Tibial nerve (tissue), 4 donors: ENCODE measurements at places on chromosomes 11 and 22. TPM values are rescaled to one million over a fixed set of nuclear protein-coding genes. Genes with fewer than 3 reads are reported as not detected.

DNA sequence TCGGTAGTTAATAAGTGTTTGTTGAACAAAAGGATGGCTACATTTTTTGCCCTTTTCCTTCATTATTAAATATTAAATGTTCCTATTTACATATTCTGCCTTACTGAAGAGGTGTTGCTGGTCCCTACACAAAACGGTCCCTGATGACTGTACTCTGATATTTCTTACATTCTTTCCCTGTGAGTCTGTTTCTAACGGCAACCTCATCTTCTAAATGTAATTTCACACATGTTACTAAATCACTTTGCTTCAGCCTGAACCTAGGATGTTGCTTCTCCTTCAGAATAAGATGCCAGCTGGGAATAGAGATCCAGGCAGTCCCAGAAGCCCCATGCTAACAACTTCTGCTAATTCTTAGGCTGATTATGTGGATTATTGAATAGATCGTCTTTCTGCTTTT is 50.3 kb downstream of the SPON1 start:
- DNase-seq = no peak

DNA sequence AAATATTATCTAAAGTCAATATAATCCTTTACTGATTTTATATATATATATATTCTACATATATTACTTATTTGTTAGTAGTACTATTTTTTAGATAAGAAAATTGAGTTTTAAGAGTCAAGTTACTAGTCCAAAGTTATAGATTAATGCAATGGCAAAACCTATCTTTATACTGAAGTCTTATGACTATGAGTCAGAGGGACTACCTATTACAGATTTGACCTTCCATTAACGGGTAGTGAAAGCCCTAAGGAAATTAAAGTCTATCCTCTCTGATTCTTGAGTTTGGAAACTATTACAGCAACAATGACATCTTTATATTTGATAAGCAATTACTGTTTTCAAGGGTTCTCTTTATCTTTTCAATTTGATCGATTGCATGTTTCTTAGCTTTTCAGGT is 315.8 kb downstream of the CASP12 start:
- DNase-seq = no peak

GRCh38 chr22:28703436-28703835 is 23.8 kb upstream of the TTC28 start:
- no peak for DNase-seq

GRCh38 chr11:62999649-63000048 is 14.9 kb upstream of the SLC22A6 start:
- no peak for DNase-seq

GRCh38 chr11:20109731-20110445 is 50.4 kb downstream of the DBX1 start:
- DNase-seq = no peak

- DNase-seq = no peak
Observed at GRCh38 chr22:40010746-40011145, 16.0 kb downstream of the FAM83F start.

GRCh38 chr11:3196161-3197043 is 22.2 kb downstream of the MRGPRG start:
- no peak for DNase-seq

ESAM gene
- 25.3 TPM for total RNA-seq

DENND6B gene
- total RNA-seq = 8.6 TPM

VEGFB gene
- total RNA-seq = 129 TPM

- DNase-seq = no peak
Observed at GRCh38 chr11:83162377-83162776, 5.4 kb downstream of the PCF11 start.

DNA sequence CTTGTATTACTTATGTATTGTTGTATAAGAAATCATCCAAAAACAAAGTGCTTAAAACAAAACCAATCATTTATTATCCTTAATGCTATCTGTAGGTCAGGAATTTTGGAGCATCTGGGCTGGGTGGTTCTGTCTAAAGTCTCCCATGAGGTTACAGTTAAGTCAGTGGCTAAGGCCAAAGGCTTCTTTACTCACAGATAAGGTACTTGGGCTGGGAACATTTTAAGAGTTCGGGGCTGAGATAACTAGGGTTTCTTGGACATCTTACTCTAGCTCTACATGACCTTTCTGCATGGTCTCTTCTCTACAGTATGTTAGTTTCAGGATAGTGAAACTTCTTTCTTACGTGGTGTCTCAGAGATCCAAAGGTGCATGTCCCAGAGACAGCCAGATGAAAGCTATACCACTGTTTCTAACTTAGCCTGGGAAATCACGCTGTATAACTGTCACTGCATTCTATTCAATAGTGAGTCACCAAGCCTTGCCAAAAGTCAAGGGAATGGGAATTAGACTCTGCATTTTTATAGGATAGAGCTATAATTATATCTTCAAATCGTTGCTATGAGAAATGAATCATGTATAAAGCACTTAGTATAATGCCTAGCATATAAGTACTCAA is 29.6 kb downstream of the SOX6 start:
- no peak for DNase-seq

DNA sequence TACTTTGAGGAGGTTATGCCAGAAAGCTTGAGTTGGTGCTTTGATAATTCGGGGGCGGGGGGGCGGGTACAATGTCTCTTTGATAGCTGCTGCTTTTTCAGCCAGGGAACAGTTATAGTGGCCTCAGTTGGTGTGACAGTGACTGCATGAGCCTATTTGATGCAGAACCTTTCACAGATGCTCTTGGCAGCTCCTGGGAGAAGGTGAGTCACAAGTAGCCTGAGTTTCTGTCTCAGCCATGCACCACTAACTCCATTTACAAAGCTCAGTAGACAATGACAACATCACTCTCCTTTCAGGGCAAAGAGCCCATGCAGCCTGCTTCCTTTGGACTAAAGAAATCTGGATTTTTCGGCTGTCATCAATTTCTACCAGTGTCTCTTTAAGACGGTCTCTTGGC is 42.1 kb upstream of the SEZ6L start:
- no peak for DNase-seq

DNA sequence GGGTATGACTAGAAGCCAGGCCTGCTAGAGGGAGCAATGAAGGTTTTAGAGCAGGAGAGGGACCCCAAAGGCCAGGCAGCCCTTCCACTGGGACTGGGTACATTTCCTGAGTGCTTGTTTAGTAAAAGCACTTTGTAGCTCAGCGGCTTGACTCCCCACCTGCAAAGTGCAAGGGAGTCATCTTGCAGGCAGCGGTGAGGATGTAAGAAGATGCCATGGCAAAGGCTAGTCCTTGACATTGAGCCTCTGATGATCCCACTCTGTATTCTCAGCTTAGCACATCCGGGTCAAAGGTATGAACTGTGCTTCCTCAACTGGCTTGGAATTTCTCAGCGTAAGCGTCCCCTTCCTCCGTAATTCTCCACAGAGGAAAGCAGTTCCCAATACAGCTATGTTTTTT is 3.1 kb upstream of the UBE2L3 start:
- DNase-seq = no peak

DNA sequence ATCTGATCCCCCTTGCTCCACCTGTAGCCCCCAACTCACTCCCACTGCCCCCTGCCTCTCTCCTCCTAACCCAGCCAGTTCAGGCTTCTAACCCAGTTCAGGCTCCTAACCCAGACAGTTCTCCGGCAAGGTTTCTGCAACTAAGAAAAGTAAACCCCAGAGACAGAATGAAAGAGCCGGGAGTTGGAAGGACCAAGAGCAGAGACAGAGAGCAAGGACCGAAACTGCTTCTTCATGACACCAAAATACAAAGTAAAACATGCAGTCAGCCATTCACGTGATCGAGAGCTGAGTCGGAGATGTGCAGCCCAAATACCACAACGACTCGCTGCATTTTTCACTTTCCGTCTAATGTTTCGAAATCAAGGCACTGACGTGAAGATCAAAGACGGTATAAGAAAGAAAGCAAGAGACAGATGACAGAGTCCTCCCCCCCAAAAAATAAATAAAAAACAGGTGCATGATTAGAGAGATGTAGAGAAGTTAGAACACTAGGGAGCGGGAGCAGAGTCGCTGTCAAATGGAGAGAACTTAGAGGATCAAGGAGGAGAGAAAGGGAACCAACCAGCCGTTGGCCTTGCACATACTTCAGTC is 884 bp downstream of the IL10RA start:
- DNase-seq = no peak

- no peak for DNase-seq
Observed at GRCh38 chr11:121497176-121497998, 44.6 kb upstream of the SORL1-AS1 start.

SLC7A4 gene
- not detected for total RNA-seq

DNA sequence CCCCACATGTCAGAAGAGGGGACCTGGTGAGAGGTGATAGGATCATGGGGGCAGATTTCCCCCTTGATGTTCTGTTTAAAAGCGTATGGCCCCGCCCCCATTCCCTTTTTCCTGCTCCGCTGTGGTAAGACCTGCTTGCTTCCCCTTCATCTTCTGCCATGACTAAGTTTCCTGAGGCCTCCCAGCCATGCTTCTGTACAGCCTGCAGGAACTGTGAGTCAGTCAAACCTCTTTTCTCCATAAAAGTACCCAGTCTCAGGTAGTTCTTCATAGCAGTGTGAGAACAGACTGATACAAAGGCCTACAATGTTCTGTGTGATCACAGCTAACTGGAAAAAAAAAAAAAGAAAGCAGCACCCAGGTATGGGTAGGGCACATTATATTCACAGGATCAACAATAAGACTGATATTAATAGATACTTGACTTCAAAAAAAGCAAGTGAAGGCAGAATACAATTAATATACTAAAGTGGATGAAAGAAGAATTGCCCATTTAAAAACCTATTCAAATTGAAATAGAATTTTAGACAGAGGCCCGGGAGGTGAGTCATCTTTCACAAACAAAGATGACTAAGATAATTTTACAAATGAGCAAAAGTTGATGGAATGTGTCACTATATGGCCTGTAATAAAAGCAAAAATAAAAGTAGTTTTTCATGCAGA is 1.7 kb upstream of the OR52K1 start:
- no peak for DNase-seq

MIAT gene
- 0.59 TPM for total RNA-seq

GRCh38 chr22:39349506-39349966 is 255 bp upstream of the SYNGR1 start:
- DNase-seq = no peak

- DNase-seq = no peak
Observed at GRCh38 chr11:86688398-86689179, 16.2 kb upstream of the ME3 start.

DNA sequence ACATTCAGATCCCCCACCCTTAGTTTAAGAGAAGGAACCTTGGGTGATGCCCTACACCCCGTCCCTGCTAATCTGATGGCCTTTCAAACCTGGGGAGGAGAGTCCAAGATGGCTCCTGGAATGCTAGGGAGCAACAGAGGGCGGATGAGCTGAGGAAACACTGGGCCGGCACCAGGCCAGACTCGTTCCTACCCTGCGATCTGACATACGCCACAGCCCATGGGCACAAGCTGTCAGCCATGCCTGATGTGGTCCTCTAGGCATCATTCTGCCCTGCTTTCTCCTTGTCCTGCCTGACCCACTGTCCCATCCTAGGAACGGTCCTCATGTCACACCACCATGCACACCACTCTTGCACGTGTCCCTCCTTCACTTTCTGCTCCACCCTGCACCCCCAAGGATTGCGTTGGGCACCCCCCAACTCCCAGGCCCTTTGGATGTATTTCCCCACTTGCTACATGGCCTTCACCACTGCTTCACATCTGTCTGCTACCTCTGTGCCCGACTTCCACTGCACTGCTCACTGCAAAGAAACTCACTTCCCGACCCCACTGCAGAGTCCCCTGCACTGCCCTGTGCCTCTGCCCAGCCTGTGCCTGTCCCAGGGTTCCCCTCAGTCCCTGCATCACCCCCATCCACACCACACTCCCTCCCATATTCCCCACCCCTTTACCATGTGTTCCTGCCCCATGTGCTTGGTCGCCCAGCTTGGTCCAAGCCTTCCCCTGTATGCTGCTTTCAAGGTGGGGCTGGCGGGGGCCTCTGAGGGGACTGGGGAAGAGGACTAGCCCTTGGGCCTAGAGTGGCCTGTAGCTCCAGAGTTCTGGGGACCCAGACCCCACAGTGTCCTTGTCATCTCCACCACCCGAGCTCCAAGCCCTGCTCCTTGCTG is 29.2 kb downstream of the USP35 start:
- no peak for DNase-seq

ARHGAP42 gene
- 52.2 TPM for total RNA-seq

- DNase-seq = no peak
Observed at GRCh38 chr22:19892925-19893324, 38.3 kb upstream of the GNB1L start.

- no peak for DNase-seq
Observed at GRCh38 chr11:130705670-130706421, 210.4 kb downstream of the SNX19 start.

GRCh38 chr11:117840881-117841550 is 16.5 kb upstream of the FXYD2 start:
- no peak for DNase-seq

- DNase-seq = no peak
Observed at GRCh38 chr11:77287615-77288273, 13.7 kb downstream of the GDPD4 start.

DNA sequence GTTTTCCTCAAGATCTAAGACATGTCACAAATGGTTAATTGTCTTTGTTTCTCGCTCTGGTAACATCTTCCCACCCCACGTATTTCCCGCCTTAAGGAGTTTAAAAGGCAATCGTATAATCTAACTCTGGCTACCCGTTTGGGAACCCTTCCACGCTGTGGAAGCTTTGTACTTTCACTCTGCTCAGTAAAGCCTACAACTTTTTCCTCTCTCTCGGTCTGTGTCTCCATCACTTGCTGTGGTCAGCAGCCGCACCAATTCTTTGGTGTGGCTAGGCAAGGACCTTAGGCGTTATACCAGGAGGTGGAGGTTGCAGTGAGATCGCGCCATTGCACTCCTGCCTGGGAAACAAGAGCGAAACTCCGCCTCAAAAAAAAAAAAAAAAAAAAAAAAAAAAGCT is 1430.1 kb downstream of the LRRC4C start:
- DNase-seq = no peak

DNA sequence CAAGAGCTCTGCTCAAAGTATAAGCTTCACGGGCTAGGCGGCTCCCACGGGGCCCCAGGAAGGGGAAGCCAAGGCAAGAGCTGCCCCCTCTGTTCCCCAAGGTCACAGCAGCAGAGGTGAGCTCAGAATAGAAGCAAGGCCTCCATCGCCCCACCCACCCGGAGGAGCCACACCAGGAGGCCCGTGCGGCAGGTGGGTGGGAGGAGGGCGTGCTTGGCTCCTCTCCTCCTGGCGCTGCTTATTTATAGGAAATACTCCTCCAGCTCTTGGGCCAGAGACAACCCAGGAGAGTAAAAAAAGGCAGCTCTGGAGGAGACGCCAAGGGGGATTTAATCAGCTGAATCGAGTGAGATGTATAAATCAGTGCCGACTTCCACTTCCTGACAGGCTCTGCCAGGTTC is 87.8 kb downstream of the FEZ1 start:
- no peak for DNase-seq

- peak; percentile 76 for DNase-seq
Observed at GRCh38 chr22:37817705-37818408, 5.3 kb upstream of the GALR3 start.

GRCh38 chr11:11043721-11044120 is 185.9 kb upstream of the ZBED5 start:
- no peak for DNase-seq

GRCh38 chr11:68010090-68011041 is at the start of gene ALDH3B1:
TSS of gene ALDH3B1 (plus strand) at chr11:68010327. CDS start at chr11:68015298, 4,971 bp downstream.
- peak; percentile 88 for DNase-seq
